ENCODE measurements at places on chromosomes 4 and X. TPM values are rescaled to one million over a fixed set of nuclear protein-coding genes. Genes with fewer than 3 reads are reported as not detected.

Gene GYG2
- total RNA-seq = 15.4 TPM

Gene BANK1
- total RNA-seq = 0.14 TPM

Gene DUSP9
- total RNA-seq = not detected

Gene HSFX2
- total RNA-seq = not detected

Gene CDX4
- total RNA-seq = not detected

Gene MEPE
- total RNA-seq = not detected

Gene AMOT
- 5.0 TPM for total RNA-seq

Gene DRD5
- total RNA-seq = not detected

Gene AR
- total RNA-seq = 2.1 TPM

Gene CT47B1
- total RNA-seq = not detected

Gene CTSO
- total RNA-seq = 15.6 TPM

Gene SHISA3
- total RNA-seq = 0.30 TPM

Gene TENM3
- total RNA-seq = 28.5 TPM

Data from smooth muscle cell of the umbilical artery (primary cell).